Activated gamma-delta T cell treated with Interleukin-2 at 50 U/mL for 16 hours (primary cell): ENCODE measurements at places on chromosomes 4 and X.

GRCh38 chrX:2434270-2435163 is 66.3 kb downstream of the DHRSX start:
- DNase-seq: no peak

- DNase-seq: no peak
Observed at GRCh38 chr4:171524903-171525302, 288.3 kb upstream of the GALNTL6 start.

GRCh38 chr4:94127707-94128328 is 79.8 kb upstream of the SMARCAD1 start:
- DNase-seq: no peak

GRCh38 chr4:53931461-53931961 is 132.9 kb downstream of the CHIC2 start:
- no peak for DNase-seq

- DNase-seq: no peak
Observed at GRCh38 chr4:6687947-6688878, 5.5 kb upstream of the S100P start.
